Bronchial epithelial cell (primary cell): ENCODE measurements at places on chromosomes 11 and 22.
A peak's percentile ranks its signal among the peaks of the same experiment; 100 is the strongest.

- DNase-seq: no peak
Observed at GRCh38 chr11:124829986-124830385, 29.8 kb upstream of the MSANTD2 start.

GRCh38 chr11:43396617-43397016 is 37.9 kb downstream of the TTC17 start:
- peak; percentile 30 for DNase-seq

DNA sequence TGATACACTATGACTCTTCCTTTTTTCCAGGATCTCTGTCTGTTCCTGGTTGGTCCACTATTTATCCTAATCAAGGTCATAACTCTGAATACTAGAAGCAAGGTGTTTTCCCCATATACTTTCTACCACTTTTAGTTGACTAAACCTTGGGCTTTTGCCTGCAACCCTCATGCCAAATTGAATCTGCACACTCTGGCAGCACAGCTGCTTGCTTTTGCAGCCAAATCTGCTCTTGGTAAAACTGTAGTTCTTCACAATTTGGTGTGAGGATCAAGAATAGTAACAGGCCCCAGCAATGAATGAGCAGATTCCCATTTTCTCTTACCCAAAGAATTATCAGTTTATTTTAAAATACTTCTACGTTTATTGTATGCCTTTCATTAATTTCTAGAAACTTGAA is 586.5 kb upstream of the CNTN5 start:
- no peak for DNase-seq

DNA sequence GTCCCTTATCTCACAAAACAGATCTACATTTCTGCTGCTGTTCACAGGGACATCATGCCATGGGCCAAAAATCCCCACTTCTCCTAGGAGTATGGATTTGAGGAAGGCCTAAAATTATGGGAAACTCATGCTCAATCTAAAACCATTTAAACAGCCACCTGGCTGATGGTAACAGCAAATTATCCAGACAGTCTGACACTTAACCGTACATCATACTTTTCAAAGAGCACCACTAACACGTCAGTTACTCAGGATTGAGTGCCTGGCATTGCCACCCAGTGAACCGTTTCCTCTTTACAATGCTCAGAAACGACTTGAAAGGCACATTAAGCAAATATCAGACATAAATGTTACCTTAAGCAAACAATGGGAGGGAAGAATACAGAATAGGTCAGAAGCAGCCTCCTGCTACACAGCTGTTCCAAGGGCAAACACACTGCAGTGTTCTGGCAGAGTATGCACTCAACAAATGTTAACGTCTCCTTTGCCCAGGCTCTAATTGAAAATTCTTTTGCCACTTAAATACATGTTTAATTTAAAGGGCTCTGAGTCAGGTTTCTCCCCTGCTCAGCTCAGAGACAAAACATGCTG is 18.8 kb upstream of the SLC36A4 start:
- no peak for DNase-seq

- peak; percentile 42 for DNase-seq
Observed at GRCh38 chr11:117073539-117073938, 24.7 kb downstream of the SIK3 start.

DNA sequence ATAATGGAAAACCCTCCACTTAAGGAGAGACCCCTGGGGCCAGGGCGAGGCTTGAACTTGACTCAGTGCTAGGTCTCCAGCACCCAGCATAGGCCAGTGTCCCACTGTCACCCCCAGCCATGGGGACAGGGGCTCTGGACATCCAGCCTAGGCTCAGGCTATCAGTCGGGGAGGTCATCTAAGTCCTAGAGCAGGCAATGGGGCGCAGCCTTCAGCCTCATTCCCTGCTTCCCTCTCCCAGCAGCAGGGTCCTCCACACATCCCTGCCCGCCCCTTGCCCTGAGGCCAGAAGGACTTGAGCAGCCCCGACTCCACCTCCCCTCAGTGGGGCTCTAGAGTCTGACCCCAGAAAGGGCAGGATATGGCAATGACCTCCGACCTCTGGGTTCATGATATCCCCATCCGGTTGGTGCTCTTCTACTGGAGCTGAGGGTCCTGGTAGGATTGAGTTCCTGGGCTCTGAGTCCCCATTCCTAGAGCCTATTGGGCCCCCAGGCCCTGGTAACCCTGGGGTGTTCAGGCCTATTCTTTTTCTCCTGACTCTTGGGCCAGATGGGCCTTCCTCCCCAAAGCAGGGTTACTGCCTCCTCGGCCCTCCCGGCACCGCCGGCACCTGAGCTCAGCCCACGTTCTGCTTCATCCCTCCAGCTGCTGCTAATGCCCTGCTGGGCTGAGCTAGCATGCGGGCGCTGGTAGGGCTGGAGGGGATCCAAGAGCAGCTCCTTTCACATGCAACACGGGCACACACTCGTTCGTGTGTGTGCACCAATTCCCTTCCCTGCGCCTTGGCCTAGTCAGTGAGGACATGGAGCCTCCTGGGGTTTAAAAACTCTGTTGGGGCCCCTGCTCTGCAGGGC is 4.4 kb downstream of the CST6 start:
- DNase-seq: no peak

DNA sequence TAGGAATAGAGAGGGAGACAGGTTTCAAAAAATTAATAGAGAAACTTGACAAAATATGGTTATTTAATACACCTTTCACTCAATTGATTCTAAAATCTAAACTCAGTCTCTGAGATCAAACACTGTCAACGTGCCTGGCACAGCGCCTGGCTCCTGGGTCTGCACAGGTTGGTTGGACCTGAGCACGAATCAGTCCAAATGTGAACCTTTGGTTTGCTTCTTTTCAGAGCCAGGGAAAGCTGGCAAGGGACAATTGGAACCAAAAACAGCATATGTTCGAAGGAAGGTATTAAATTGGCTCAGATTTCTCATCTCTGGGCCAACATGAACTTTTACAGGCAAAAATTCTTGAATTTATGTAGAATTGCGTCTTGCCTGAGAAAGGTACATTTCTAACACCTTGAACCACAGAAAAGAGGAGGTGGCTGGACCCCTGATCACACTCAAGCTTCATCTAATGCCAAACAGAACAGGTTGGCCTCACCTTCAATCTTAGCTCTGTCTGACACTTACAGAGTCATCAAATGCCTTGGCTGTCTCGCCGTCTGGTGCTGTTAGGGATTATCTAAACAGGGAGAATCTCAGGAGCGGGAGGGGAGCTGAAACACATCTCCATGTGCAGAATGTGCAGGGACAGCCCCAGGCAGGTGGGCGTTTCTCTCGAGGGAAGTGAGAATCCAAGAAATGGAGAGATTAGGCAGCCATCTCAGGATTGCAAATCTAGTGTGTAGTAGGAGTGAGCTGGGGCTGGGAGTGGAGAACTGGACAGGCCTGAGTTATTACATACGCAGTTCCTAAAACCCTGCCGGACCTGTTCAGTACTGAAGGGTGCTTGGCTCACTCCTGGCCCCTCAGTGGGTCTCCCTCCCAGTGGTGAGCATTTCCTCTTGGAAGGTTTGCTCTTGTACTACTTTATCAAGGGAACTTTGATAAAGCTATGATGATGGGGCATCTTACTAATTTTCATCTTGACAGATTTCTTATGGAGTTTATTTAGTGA is 442.2 kb upstream of the B3GAT1 start:
- no peak for DNase-seq

GRCh38 chr11:134518616-134519389 is 106.8 kb upstream of the B3GAT1 start:
- DNase-seq: no peak
